Hematopoietic multipotent progenitor cell treated with erythropoietin and hydrocortisone succinate and interleukin-3 and kit ligand, for 8 days (in vitro differentiated cells): ENCODE measurements at places on chromosomes 4 and X.
A peak's percentile ranks its signal among the peaks of the same experiment; 100 is the strongest.

GRCh38 chr4:146029147-146029546 lies 90.5 kb upstream of the ZNF827 start:
- no peak for DNase-seq

- no peak for DNase-seq
Observed at GRCh38 chrX:131741103-131741581, 197.3 kb downstream of the OR13H1 start.

DNA sequence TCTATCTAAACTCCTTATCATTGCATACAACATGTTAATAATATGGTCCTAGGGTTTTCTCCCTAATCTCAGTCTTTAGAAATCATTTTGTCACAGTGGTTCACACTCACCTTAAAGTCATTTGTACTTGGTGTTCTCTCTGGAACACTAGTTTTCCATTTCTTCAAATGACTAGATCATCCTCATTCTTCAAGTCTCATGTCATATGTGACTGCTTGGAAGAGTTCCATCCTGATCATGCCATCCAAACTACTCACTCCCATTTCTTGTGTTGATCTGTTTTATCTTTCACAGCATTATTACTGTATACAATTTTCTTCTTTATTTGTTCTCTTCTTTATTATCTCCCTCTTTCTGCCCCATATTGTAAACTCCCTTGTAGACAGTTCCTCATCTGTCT lies 66.5 kb downstream of the HTR2C start:
- no peak for DNase-seq

- DNase-seq = no peak
Observed at GRCh38 chrX:98203800-98204199, 1320.1 kb downstream of the RPA4 start.

DNA sequence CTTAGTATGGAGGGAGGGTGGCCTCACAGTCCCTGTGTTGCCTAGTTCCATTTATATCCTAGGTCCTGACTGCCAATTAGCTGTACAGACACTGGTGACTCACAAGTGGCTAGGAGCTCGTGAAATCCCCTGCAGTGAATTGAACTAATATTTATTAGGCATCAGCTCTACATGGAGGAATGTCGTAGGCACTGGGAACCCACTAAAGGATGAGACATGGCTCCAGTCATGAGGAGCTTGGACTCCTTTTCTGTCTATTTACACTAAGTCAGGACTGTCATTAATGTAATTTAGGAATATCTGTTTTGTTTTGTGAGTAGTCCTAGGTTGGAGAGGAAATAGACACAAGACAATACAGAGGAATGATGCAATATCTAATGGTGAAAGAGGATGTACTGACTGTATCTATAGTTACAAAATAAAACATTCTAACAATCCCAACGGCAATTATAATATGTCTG lies 67.7 kb downstream of the MID1IP1 start:
- no peak for DNase-seq

- DNase-seq = no peak
Observed at GRCh38 chrX:19688426-19688825, 173.1 kb upstream of the MAP3K15 start.

- no peak for DNase-seq
Observed at GRCh38 chr4:23225564-23225963, 532.8 kb downstream of the GBA3 start.

DNA sequence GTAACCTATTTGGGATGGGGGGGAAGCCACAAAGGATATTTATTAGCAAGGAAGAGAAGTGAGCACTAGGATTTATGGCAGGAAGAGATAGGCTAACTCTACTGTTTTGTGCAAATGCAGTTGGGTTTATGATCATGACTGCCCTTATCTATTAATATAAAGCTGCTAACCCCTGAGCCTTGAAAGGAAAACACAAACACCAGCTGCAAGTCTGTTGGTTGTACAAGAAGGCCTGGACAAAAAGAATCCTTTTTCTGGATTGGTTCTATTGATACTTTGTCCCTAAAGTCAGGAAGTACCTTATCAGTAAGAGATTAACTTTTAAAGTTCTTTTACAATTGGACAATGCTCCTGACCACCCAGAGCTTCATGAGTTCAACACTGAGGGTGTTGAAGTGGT lies 188.8 kb downstream of the LRBA start:
- DNase-seq = peak; percentile 22

- no peak for DNase-seq
Observed at GRCh38 chr4:85937507-85937906, 422.3 kb downstream of the MAPK10 start.

DNA sequence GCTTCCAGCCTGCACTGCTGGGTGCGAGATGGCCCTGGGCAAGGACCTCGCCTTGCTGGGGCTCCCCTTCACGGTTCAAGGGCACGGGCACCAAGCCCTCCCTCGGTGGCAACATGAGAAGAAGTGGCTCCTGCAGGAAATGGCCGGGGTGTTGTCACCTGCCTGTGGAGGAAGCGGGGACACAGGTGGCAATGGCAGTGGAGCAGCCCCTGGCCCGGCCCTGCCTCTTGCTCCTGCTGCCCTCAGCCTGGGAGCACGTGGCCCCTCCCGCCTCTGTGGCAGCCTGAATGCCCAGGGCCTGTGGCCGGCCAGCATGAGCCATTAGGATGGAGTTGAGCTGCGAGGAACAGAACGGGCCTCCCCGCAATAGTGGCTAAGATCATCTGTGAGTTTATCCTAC lies 16.8 kb downstream of the ABCD1 start:
- no peak for DNase-seq

GRCh38 chrX:42954880-42955279 lies 176.9 kb upstream of the PPP1R2C start:
- DNase-seq = no peak

- DNase-seq = no peak
Observed at GRCh38 chr4:55758066-55758465, 61.5 kb upstream of the EXOC1L start.

DNA sequence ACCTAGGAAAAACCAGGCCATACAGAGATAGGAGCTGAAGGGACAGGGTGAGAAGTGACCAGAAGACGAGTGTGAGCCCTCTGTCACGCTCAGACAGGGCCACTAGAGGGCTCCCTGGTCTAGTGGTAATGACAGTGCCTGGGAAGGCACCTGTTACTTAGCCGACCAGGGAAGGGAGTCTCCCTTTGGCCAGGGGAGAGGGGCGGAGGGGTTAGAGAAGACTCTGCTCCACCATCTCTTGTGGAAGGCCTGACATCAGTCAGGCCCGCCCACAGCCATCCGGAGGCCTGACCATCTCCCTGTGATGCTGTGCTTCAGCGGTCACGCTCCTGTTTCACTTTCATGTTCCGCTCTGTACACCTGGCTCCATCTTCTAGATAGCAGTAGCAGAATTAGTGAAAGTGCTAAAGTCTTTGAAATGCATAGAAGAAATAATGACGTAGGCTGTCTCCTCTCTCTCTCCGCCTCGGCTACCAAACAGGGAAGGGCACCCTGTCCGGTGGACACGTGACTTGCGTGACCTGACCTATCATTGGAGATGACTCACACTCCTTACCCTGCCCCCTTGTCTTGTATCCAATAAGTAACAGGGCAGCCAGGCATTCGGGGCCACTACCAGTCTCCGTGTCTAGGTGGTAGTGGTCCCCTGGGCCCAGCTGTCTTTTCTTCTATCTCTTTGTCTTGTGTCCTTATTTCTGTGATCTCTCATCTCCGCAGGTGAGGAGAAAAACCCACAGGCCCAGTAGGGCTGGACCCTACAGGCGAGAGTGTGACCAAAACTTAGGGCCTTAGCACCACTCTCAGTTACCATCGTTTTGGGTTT lies 26.7 kb downstream of the HTT-AS start:
- DNase-seq = peak; percentile 70

- no peak for DNase-seq
Observed at GRCh38 chr4:182212211-182212761, 30.9 kb upstream of the TENM3 start.

DNA sequence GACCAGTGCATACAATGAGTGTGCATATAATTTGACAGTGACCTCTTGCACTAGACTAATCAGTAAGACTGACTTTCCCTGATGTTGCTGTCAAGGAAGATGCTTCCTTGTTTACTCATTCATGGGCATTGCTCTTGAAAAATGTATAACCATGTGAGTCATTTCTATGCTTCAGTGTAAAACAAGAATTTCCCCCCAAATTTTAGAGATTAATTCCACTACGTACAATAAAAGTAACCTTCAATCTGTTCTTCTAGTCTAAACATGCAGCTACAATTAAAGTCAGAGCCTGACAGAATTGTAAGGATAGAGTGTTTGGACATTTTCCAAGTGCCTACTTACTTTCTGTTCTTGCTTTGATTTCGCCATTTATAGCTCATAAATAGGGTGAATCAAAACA lies 935.7 kb downstream of the RAPGEF2 start:
- no peak for DNase-seq

DNA sequence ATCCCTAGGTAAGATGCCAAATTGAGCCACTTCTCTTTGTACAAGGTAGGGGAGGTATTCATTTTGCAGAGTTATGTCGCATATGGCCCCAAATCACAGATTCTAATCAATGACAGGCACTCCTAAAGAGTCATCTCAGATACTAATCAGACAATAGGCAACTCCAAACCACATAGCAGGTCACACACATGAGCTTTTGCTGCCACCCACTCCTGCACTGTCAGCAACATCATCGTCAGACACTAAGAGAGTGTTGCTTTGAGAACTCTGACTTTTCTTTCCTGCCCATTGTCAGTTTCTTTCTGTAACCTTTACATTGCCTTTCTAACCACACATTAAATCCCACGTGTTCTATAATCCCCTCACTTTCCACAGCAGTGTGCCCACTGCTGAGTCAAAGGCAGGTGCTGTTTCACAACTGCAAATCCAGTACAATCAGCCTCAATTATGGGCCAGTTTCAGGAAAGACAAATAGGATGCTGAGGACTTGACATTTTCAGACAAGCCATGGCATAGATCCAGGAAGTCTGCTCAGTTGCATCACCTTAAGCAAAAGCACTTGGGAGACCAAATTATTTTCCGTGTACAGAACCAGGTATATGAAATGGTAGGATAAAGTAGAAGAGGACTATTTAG lies 23.5 kb downstream of the TMEM31 start:
- DNase-seq = no peak

GRCh38 chr4:138439143-138439581 lies 197.0 kb upstream of the SLC7A11 start:
- DNase-seq = no peak
